ENCODE measurements at places on chromosomes 4 and X.

GRCh38 chr4:55838356-55838755 lies 15.1 kb upstream of the EXOC1 start:
- no peak for DNase-seq

DNA sequence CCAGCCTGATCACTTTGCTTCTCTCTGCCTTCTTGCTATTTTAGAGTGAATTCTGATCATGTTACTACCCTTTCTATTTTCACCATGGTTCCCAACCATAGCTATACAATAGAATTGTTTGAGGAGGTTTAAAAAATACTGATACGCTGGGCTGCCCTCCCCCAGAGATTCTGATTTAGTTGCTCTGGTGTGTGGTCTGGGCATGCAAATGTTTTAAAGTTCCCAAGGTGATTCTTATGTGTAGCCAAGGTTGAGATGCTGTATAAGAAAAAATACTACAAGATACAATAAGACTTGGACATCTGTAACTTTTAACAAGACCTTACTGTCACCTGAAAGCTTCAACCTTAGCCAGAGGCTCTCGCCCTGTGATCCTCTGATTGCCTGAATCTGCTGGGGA lies 22.2 kb upstream of the INTS6L start:
- no peak for DNase-seq

- DNase-seq = no peak
Measured at GRCh38 chrX:130025256-130025655, 42.8 kb downstream of the BCORL1 start.

GRCh38 chrX:37922928-37923327 lies 75.6 kb upstream of the DYNLT3 start:
- no peak for DNase-seq

DNA sequence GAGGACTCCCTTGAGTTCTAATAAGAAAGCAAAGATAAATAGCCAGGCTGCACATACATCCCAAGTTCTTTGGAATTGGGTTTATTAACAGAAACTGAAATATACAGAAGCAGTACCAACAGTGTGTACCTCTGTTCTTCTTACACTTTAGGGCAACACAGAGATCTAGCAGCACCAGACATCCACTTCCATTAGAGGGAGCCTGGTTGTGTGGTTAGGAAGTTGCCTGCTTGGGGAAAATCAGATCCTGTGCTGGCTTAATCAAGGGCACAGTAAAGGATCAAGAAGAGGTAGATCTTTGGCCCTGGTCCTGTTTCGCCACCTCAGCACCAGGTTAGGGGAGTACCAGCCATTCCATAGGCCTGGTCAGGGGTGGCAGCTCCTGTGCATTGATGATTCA lies 231.1 kb upstream of the ARHGAP24 start:
- DNase-seq = no peak

DNA sequence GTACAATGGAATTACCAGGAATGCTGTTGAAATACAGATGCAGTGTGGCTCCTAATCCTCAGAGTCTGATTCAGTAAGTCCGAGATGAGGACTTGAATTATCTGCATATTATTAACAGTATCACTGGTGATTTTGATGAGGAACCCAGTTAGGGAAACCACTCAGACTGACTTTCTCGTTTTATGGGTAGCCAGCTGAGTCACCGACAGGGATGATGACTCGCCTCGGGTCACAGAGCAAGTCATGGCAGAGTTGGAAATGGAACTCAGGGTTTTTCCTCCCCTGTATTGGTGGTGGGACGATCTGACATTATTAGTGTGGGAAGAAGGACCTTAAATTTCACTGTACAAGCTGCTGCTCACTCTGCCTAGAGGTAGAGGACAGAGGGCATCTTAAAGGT lies 51.3 kb downstream of the RTL9 start:
- DNase-seq = no peak

- DNase-seq = no peak
Measured at GRCh38 chrX:48753708-48754228, 7.8 kb upstream of the GLOD5 start.

DNA sequence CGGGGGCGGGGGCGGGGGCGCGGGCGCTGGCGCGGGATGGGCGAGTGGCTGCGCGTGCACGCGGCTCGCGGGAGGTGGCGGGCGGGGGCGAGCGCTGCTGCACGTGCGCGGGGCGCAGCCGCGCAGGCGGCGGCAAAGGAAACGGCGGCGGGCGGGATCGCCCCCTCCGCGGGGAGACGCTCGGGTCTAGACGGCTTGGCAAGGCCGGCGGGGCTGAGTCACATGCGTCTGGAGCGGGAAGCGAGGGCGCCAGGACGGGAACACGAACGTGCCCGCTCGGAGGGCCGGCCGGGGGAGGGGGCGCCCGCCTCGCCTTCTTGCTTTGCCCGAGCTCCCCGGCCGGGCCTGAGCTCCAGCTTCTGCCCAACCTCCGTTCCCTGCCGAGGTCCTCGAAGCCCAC lies 4.3 kb upstream of the HAUS7 start:
- DNase-seq = no peak

- no peak for DNase-seq
Measured at GRCh38 chrX:97389761-97390192, 506.1 kb downstream of the RPA4 start.

DNA sequence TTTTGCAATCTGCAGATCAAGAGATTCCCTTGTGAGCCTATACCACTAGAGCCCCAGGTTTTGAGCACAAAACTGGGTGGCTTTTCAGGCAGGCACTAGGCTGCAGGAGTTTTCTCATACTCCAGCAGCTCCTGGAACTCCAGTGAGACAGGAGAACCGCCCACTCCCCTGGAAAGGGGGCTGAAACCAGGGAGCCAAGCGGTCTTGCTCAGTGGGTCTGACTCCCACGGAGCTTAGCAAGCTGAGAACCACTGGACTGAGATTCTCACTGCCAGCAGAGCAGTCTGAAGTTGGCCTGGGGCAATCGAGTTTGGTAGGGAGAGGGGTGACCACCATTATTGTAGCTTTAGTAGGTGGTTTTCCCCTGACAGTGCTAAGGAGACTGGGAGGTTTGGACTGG lies 313.8 kb upstream of the TEX13C start:
- DNase-seq = no peak

GRCh38 chrX:132918523-132918922 lies 39.9 kb downstream of the HS6ST2 start:
- DNase-seq = no peak

DNA sequence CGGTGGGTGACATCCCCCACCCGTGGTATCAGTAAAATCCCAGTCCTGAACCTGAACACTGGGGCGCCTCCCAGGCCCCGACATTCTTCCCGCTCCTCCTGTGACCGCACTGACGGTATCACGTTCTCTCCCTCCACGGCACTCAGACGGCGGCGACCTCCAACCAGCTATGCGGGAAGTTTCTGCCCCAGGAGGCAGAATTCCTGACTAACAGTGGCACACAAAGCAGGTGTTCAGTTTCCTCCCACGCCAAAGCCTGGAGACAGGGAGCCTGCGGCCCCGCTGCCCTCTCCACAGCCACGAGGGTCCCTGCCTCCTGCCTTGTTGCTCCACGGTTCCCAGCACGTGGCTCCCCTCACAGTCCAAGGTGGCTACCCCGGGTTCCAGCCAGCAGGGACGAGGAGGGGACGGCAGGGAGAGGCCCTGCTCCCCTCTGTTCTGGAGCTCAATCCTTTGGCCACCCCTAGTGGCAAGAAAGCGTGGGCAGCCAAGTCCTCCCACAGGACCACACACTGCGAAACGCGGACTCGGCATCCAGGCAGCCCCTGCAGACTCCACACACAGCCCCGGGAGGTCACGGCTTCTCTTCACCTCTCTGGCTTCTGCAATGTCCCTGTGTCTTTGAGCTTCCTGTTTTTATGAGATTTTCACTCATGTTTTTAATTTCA lies 15.2 kb downstream of the CTBP1 start:
- DNase-seq = no peak

DNA sequence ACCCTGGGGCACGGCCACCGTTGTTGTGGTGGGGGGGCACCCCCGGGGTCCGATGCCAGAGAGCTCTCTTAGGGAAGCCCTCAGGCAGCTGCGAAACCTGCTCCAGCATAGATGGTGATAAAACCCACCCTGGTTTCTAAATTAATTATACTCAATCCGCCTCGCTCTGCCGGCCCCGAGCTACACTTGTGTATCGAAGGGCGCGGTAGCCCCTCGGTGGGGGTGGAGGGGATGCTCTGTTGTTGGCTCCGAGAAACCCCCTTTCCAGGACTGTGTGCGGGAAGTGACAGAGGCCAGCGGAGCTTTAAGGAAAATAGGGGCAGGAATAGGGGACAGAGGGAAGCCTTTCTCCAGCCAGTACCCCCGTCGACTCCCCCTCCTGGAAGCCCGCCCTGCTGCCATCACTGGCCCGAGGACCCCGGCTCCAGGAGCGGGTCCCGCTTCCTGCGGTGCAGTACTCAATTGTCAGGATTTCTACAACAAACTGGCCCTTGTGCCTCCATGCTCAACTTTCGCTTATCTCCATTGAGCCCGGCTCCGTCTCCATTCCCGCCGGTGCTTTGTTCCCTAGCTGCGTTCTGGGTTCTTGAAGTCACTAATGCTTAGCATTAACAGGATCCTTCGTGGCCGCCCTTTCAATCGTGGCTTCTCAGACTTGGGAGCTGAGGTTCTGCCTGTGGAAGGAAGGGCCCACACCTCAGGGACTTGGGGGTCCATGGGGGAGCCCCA lies 408.2 kb downstream of the BCOR start:
- no peak for DNase-seq
